Activated gamma-delta T cell treated with anti-CD3 and anti-CD28 coated beads, Interleukin-2, amount 50 U/mL, for 16 hours (primary cell): ENCODE measurements at places on chromosomes 3 and 15.

DNA sequence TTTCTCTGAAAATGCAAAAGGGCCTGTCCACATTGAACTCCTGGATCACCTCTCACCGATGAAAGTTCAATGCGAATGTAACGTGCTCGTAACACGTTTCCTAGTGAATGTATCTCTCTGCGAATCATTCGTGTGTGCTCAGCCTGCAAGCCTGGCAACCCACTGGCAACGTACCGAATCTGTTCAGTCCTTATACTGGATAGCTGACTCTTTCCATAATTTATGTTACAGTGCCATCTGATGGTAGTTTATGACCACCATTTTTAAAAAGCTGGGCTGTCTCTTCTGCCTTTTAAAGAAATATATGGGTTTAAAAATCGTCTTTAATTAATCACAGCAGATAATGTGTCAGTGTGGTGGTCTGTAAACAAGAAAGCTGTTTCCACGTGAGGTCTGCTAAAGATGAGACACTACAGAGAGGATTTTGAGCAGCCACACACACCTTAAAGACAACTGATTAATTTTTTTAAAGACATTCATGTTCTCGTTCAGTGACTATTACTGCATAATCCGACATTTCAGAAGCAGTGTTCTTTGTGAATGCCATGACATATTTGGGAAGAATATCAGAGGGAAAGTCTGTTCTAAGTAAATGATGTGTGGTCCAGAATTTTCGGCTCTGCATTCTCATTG lies 69.4 kb upstream of the FOXP1 start:
- no peak for DNase-seq

- DNase-seq: no peak
Measured at GRCh38 chr3:128482666-128483656, 10.0 kb downstream of the GATA2 start.

- no peak for DNase-seq
Measured at GRCh38 chr15:43529141-43529540, 11.7 kb downstream of the MAP1A start.

DNA sequence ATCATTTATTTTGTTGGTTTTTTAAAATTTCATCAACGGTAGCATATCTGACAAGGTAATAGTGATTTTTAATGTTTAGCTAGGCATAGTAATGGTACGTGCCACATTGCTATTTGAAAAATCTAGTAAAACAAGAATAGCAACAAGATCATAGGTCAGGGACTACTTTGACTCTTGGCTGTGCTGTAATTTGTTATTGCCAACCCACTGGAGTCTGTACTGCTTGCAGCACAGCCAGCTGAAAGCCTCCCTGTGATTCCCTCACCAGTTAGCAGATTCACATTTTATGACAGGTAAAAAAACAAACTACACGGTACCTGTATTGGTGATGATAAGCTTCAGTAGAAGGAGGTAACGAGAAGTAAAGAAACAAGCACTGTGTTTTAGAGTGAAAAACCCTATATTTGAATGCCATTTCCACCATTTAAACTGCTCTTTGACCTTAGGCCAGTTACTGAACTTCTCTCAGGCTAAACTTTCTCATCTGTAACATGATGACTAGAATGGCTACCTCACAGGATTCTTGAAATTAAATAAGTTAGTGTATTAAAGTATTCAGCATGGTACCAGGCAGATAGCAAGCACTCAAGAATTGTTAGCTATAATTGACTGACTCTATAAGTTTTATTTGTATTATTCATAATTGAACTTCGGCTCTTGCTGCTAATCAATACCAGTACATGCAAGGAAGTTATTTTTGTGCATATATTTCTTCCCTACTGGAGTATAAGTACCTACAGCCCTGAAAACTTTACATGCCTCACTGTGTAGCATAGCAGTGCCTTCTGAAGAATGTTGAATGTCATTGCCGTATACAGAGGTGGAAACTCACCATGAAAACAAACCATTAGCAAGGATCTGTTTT lies 16.1 kb downstream of the FILIP1L start:
- no peak for DNase-seq

DNA sequence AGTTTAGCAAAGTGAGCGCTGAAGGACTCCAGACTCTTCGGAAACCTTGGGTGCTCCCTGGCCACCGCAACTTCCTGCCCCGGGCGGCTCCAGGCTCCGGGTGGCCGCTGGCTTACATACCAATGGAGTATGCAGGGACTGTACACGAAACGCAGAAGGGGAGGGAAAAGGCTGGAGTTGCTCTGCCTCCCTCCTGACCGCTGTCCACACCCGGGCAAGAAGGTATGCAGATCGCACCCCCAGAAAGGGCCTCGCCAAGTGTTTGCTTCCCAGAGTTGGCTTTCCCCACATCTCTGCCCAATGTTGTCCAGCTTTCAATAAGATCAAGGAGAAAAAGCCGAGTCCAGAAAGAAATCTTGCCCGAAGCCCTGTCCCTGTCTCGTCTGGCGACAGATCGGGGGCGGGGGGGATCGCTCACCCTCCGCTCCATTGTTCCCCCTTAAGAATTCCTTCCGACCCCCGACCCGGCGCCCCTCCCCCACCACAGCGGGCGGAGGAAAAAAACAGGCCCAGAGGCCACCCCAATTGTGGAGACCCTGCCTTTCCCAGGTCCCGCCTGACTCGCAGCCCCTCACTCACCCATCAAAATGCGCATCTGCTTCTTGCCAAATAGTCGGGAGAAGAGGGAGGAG lies 533 bp downstream of the ARF4 start:
- DNase-seq: peak; percentile 44

DNA sequence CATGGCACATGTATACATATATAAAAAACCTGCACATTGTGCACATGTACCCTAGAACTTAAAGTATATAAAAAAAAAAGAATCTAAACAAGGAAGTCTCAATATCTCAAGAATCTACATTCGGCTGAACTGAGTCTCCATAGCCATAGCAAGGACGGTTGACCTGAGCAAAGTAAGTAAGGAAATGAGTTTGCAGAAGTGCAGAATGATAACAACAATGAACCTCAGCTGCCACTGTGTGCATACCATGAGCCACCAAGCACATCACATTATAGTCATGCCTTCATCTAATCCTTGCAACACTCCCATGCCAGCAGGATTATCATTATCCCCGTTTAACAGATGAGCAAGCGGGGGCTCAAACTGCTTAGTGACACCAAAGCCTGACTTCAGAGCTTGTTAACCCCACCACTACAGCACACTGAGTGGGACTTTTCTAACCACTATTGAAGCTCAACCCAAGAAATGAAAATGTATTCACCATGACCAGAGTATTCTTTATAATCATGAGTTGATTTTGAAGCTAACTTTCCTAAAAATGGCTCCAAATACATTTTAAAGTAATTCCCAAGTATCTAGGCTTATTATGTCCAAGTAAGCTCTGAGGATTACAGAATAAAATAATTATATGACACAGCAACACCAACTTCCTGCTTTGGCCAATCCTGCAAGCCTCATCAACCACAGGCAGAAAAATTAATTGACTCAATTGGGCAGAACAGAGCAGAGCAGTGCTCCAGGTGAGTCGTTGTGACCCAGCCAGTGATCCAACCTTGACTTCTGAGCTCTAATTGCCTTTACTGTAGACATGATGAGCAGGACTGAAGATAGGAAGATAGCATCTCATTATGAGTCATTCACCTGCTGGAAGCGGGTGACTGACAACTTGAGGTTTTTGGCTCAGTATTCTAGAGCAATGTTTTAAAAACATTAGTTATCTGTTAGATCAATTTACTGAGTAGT lies 47.3 kb upstream of the IL12A start:
- DNase-seq: no peak

DNA sequence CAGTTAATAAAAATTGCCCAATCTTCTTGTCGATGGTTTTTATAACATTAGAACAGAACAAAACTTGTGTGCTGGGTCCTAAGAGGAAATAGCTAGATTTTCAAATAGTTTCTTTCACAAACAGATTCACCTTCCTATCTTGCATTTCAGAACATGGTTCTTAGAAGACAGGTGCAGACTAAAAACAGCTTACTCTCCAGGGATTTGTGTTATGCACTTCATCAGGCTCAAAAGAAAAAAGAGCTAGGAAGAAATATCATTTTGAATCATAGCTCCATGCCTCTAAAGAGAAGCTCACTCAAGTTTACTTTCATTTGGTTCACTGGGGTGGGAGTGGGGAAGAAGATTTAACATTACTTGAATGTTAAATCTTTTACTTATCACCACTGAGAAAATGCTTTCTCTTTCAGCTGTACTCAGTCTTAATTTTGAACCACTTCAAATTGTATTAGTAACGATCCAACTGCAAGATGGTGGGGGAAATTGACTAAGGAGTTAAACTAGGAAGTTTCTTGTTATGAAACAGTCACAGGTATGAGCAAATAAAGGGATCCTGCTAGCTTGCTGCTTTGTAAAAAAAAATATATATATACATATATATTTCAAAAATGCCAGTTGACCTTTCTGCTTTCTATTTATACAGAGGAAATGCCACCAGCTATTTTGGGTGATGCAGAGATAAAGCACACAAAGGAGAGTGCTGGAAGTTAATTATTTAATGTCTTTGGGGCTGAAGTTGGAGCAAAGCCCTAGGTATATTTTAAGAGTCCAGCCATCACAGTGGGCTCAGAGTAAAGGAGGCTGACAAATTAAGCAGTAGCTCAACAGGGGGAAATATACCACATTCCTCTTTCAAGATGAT lies 28.3 kb upstream of the NUDT16 start:
- no peak for DNase-seq

GRCh38 chr3:13013994-13014754 lies 59.1 kb downstream of the IQSEC1 start:
- DNase-seq: peak; percentile 31

DNA sequence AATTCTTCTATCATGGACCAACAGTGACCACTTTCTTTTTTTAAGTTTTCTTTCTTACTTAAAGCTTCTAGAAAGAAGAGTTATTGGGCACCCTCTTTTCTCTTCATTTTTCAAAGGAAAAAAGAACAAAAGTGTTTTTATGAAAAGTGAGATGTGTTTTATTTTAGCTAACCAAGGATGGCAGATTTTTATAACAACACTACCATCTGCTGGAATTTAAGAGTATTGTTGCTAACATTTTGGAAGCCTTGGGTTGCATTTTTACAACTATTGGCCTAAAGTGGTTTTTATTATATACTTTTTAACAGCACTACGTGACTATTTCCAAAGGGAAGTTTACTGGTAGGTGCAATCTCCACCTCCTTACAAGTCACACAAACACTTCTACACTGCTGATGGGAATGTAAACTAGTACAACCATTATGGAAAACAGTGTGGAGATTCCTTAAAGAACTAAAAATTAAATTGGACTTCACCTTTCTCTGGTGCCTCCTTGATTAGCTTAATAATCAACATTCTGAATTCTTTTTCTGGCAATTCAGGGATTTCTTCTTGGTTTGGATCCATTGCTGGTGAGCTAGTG lies 237.7 kb upstream of the AGTR1 start:
- DNase-seq: no peak

DNA sequence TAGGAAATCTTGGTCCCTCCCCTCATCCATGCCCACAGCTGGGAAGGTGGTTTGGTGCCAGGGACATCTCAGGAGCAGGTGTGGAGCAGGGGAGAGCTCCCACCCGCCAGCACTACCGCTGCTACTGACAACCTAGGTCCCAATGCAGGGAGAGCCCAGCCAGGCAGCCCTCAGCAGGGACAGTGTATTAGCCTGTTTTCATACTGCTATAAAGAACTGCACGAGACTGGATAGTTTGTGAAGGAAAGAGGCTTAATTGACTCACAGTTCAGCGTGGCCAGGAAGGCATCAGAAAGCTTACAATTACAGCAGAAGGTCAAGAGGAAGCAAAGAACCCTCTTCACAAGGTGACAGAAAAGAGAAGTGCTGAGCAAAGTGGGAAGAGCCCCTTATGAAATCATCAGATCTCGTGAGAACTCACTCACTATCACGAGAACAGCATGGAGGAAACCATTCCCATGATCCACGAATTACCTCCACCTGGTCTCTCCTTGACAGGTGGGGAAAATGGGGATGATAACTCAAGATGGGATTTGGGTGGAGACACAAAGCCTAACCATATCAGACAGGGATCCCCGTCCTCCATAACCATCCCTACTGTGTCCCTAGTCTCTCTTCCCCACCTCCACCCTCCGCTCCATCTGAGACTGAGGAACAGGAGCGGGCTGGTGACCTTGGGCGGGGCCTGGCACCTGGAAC lies 218.6 kb downstream of the TBC1D2B start:
- no peak for DNase-seq

- DNase-seq: no peak
Measured at GRCh38 chr3:128760042-128760441, 34.1 kb downstream of the RAB7A start.

DNA sequence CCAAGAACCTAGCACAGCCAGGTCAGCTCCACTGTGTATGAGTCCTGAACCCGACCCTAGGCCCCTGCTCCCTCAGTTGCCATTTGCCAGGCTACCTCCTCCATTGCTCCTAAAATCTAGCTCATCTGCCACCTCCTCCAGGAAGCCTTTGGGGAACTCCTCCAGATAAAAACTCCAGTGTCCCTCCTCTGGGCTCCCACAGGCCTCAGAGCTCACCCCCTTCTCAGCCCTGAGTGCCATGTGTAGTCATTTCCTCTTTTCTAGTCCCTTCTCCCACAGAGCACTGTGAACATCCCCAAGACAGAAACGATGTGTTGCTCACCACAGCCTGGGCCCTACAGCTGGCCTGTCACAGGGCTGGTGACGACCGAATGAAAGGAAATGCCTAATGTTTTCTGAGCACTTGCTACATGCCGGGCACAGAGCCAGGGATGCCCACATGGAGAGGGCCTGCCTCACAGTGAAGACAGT lies 61.0 kb downstream of the IQSEC1 start:
- DNase-seq: peak; percentile 30

DNA sequence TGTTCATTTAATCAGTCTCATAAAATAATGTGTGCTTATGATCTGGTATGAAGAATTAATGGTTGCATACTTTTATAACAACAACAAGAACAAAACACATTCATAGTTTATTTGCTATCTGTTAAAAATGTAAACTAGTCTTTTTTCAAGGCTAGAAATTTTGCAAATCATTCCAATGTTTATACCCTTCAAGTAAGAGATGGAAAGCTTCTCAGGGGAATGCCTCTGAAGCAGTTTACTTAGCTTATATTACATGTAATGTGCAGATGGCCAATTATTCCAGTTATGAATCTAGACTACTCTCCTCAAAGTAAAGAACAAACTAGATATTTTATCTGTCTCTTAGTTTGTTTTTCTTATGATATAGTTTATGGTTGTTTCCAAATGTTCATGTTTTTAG lies 575.4 kb downstream of the NAALADL2 start:
- DNase-seq: no peak

DNA sequence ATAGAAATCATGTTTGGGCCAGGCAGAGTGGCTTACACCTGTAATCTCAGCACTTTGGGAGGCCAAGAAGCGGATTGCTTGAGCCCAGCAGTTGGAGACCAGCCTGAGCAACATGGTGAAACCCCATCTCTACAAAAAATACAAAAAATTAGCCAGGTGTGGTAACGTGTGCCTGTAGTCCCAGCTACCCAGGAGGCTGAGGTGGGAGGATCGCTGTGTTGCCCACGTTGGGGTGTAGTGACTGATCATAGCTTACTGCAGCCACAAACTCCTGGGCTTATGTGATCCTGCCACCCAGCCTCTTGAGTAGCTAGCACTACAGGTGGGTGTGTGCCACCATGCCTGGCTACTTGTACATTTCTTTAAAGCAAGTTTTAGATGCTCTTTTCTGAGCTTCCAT lies 114.3 kb downstream of the WDR76 start:
- DNase-seq: no peak
